NCI-H524 (cell line): ENCODE measurements at places on chromosomes 4 and X.
A peak's percentile ranks its signal among the peaks of the same experiment; 100 is the strongest.

DNA sequence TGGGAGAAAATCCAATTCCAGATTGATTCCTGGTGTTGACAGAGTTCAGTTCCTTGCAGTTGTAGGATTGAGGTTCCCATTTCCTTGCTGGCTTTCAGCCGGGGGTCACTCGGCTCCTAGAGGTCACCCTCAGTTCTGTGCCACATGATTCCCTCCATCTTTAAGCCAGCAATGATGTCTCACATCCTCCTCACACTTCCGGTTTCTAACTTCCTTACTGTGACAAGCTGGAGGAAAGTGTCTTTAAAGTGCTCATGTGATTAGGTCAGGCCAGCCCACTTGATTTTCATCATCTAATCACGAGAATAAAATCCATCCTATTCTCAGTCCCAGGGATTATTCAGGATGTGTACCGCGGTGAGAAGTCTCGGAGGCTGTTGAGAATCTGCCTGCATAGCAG, 19.4 kb upstream of the SMIM31 start:
- no peak for DNase-seq

DNA sequence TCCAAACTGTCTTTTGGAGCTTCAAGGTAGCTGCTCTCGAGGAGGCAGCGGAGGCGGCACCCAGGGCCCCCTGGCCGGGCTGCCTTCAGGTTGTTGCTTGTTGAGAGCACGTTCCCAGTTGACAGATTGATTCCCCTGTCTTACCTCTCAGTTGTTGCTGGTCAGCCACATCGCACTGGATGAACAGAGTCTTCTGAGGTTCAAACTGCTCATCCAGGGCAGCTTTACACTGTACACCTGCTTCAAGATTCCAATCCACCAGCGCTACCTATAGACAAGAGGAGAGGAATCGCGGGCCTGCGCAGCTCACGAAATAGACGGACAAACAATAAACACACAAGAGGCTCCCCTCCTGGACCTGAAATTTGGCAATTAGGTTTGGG, 497 bp downstream of the HPGD start:
- DNase-seq: no peak

DNA sequence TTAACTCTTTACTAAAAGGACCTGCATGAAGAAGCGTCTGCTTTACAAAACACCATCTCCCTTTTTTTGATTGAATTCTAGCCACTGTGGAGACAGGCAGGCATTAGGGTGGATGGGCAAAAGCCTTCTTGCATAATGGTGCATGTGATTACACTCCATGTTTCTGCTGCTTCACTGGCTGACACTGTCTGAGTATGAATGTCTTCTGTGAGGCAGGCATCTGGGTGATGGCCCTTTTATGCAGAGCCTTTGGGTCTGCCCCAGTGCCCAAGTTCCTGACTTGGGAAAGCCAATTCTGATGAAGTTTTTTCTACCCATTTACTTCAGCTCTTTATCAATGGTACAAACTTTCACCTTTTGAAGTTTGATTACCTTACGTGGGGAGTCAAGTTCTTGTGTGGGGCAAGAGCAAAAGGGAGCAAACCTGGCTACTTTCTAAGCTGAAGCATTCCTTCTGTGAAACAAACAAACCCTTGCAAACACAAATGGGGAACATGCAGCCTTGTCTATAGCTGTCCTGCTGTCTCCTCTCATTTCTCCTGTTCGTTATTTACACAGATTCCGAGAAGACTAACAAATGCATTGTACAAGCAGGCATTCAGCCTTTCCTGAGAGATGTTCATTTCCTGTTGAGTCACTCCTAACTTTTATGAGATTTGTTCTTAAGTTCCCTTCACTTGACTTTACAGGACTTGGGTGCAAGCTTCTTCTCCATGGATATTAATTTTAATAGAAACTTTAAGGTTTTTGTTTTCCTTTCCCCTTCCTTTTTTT, 301.9 kb downstream of the TLL1 start:
- no peak for DNase-seq

DNA sequence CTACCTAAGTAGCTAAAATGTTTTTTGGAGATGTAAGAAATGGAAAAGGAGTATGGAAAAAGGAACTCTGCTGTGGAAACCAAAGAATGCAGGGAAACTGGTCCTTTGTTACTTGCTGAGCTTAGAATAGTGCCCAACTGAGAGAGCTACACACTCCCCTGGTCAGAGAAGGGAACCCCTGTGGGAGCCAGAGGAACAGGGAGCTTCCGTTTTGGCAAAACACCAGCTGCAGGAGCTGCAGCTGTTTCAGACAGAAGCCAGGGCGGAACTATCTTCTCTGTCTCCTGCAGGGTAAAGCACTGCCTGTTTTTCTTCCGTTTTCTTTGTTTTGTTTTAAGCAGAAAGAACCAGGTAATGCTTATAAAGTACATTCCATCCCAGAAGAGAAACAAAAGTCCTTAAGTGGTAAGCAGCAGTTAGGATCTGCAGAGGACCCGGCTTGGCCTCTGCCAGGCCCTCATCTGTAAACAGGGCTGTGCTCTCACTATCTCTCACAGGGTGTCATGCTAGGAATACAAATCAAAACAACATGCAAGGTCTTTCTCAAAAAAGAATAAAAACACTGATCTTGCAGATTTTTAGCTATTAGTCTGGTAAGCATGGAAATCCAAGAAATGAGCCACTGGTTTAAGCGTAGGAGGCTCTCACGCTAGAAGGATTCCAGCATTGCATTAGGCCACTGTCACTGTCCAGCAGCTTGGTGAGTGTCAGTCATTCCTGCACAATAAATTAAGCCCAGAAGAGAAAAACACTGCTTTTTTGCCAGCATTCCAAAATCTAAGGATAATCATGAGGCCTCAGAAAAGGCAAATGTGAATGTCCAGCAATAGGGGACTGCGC, 76.1 kb downstream of the CHST7 start:
- DNase-seq: no peak

- DNase-seq: no peak
Measured at GRCh38 chr4:48015678-48016077, 803 bp downstream of the CNGA1 start.

GRCh38 chrX:135453381-135453780, 31.6 kb downstream of the SMIM10L2A start:
- no peak for DNase-seq

- no peak for DNase-seq
Measured at GRCh38 chrX:50815120-50815519, 1.1 kb upstream of the SHROOM4 start.

- no peak for DNase-seq
Measured at GRCh38 chr4:60133375-60133774, 1066.8 kb upstream of the ADGRL3 start.

DNA sequence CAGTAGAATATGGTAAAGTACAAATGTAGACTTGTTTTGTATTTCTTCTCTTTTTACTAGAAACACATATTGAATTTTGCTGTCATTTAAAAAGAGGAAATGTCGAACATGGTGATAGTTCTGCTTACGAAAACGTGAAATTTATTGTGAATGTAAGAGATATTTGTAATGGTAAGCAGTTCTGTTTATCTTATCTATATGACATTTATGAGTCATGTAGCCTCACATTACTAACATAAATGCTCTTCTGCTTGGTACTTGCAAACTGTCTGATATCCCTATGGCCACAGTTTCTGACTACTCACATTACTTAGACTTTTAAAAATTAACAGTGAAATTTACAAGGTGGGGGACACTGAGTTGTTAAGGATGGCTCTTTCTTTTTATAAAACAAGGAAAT, 57.9 kb downstream of the PASD1 start:
- no peak for DNase-seq

DNA sequence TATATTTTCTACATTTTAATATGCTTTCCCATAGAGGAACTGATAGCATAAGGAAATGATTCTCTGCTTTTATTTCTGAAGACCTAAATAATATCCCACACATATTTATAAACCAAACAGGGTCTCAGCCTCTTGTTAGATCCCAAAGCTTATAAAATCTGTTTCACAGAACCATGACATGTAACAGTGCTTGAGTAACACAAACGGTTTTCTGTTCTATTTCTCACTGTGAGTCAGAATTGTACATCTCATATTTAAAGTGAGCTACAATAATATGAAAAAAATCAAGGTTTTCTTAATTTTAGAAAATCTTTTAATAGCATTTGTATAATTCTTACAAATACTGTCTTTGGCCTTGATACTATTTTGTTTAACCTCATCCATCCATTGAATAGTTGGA, 51.2 kb downstream of the NR3C2 start:
- DNase-seq: no peak

DNA sequence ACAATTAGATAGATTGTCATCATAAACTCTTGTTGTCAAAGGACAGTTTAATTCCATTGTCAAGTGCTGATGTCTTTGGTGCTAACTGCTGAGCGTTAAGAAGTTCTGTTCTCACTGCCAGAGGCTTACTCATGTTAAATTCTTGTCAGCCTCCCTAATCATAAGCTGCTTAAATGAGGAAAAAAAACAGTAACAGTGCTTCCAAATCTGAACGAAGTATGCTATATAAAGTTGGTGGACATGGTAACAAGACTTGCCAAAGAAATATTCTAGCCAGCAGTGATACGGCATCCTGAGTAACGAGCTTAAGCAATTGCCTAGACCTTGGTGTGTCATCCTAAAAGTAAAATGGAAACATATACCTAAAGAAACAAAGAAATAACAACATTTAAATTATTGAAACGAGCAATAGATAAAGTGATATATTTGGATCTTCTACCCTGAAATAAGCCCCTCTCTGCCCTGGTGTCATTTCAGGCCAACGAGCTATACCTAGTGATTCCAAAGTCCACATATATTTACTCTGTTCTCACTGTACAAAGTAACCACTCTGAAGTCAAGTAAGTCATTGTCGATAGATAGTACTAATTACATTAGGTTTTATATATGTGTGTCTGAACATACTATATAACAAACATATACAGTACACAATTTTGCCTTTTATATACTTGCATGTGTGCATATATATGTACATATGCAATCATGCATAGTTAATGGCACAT, 339.7 kb upstream of the HS3ST1 start:
- DNase-seq: no peak

GRCh38 chrX:802846-803245, 172.3 kb downstream of the SHOX start:
- DNase-seq: no peak

- DNase-seq: no peak
Measured at GRCh38 chrX:118153270-118153669, 36.7 kb upstream of the KLHL13 start.

GRCh38 chrX:40863671-40864070, 128.3 kb upstream of the MED14 start:
- DNase-seq: peak; percentile 8

- DNase-seq: no peak
Measured at GRCh38 chr4:89422441-89422990, 114.9 kb upstream of the GPRIN3 start.

- DNase-seq: no peak
Measured at GRCh38 chr4:54433686-54434085, 204.6 kb downstream of the PDGFRA start.

DNA sequence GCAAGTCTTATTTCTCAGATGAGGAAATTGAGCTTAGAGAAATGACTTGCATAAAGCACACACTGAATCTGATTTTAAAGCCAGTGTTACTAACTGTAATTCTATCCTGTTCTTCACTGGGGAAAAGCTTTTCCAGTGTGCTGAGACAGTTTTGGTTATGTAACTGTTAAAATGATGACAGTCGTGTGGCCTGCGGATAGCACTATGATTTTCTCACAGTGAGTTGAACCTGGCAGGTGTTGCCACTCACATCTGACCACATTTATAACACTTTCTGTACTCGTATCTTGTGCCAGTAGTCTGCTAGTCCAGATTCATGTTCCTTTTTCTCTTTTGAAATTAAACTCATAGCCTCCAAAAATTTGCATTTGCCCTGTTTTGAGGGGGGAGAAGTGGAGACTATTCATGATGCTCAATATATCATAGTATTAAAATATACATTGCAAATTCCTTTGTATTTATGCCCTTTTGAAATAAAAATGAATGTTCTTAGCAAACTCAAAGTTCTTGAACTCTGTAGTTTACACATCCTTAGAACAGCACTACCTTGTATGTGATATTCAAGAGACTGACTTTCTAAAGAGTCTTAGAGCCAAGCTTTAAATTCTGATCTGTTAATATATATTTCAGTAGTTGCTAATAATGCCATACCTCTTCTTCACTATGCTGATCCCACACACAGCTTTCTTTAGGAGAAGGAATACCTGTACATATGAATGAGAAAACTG, 132.3 kb downstream of the PDLIM5 start:
- DNase-seq: no peak

DNA sequence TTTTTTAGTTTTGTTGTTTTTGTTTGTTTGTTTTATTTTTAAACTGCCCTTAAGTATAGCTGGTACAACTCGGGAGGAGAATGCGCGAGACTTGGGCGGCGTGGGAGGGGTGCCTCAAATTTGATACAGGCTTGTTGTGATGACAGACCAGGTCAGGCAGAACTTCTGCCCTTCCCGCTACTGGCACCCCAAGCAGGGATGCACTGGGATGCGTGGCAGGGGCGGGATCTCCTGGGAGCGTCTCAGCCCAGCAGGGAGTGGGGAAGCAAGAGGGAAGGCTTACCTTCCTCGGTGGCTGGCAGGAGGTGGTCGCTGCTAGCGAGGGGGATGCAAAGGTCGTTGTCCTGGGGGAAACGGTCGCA, 851 bp downstream of the SFRP2 start:
- DNase-seq: no peak

DNA sequence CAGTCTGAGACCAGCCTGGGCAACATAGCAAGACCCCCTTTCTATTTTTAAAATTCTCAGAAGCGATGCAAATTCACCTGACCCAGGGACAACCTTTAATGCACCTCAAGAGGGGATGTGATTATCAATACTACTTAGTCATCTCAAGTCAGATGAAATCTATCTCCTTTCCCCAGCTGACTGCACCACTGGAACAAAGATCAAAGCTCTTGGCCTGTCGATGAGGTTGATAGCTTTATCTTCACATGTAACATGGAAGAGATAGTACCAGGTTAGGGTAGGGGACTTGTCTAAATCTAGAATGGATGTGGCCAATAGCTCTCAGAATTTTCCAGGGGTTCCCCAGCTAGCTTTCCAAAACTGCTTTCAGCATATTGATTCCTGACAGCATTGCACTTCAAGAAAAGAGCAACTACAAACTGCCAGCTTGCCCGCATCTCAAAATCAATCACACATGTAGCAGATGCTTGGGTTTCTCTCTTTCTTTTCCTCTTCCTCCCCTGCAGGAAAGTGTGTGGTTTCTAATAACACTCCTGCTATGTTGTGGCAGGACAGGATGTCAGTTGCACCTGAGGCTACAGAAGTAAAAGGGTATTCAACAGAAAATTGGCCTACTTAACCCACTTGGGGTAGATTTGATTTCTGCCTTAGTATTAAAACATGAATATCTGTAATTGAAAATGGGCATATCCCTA, 12.2 kb upstream of the TMEM164 start:
- no peak for DNase-seq

- DNase-seq: no peak
Measured at GRCh38 chrX:499870-500364, 113.2 kb upstream of the PPP2R3B start.
